Stimulated activated CD4-positive, alpha-beta T cell treated with anti-CD3 and anti-CD28 coated beads, Interleukin-12 subunit alpha, Interleukin-12 subunit beta, amount 100 ng/mL, for 48 hours (primary cell): ENCODE measurements at places on chromosomes 2 and 18.

GRCh38 chr2:84257831-84258230, 201.2 kb downstream of the SUCLG1 start:
- DNase-seq: no peak

DNA sequence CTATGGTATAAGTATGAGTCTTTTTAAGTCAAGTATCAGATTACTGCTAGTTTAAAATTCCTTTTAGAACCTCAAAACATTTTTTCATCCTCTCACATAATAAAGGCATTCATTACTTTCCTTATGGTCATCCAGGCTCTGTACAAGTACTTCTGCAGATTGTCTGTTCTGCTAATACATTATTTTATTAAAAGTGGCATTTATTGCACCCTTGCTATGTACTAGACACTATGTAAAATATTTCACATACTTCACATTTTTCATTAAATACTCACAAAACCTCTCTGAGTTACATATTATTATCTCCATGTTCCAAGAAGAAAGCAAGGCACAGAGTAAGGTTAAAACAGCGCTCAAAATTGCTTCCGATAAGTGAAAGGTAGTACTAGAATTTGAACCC, 84.1 kb downstream of the RAPH1 start:
- DNase-seq: no peak

DNA sequence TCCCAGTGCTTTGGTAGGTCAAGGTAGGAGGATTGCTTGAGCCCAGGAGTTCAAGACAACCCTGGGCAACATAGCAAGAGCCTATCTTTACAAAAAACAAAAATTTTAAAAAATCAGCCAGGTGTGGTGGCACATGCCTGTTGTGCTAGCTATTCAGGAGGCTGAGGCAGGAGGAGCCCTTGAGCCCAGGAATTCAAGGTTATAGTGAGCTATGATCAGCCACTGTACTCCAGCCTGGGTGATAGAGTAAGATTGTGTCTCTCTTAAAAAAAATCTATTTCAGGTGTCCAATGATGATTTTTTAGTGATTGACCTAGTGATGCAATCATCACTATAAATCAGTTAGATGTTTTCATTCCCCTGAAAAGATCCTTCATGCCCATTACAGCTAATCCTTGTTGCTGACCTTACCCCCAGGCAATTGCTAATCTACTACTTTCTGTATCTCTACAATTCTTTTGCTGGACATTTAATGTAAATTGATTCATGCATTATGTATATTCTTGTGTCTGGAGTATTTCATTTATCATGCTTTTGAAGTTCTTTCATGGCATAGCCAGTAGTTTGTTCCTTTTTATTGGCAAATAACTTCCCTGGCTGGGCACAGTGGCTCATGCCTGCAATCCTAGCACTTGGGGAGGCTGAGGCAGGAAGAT, 10.3 kb downstream of the MOCOS start:
- DNase-seq: no peak

DNA sequence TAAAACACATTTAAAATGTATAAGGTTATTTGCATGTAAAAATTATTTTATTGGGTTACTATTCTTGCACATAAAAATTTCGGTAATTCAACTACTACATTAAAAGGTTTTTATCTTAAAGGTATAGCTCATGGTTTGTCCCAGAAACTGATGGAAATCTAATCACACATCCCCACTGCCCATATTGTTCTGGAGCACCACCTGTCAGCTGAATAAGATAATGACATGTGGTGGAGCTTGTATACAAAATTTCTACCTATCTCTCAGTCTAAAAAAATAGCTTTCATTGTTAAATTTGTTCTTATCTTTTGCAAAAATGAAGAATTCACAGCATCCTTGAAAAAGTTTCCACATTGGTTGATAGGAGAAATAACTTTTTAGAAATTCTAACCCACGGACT, 18.3 kb downstream of the ERBB4 start:
- no peak for DNase-seq

DNA sequence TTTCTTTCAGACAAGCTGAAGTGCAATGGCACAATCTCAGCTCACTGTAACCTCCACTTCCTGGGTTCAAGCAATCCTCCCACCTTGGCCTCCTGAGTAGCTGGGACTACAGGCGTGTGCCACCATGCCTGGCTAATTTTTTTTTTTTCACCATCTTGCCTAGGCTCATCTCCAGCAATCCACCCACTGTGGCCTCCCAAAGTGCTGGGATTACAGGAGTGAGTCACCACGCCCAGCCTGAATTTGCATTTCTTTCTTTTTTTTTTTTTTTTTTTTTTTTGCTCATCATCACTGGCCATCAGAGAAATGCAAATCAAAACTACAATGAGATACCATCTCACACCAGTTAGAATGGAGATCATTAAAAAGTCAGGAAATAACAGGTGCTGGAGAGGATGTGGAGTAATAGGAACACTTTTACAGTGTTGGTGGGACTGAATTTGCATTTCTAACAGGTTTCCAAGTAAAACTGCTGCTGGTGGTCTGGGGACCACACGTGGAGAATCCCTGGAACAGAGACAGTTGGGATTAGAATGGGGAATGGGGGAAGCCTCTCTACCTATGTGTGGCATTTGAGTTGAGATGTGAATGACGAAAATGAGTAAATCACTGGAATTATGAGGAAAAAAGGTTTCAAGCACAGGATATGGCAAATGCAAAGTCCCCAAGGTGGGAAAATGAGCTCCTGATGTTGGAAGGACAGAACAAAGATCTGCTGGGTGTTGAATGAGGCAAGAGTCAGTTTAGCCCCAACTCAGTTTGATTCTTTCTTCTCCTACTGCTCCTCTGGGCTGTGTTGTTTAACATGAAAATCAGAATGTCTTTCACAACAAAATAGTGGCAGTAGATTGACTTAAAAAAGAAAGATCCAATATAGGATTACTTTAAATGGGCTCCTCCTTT, 88.8 kb upstream of the MAP4K4 start:
- no peak for DNase-seq

DNA sequence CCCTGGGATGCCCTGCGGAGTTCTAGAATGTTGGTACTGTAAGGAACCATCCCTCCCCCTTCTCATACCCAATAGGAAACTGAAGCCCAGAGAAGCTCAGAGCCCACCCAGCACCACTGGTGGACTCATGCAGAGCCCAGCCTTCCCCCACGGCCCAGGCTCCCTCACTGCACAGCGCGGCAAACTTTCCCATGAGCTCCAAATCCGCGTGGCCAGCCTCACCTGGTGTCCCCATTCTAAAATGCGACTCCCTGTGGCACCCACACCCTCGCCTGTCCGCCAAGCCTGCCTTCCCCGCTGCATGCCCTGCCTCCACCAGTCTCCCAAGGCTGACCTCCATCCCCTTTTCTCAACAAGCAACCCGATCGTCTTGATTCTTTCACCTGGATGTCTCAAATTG, 51.1 kb downstream of the PTGR3 start:
- DNase-seq: no peak

- no peak for DNase-seq
Observed at GRCh38 chr2:15262792-15263191, 298.3 kb downstream of the NBAS start.

DNA sequence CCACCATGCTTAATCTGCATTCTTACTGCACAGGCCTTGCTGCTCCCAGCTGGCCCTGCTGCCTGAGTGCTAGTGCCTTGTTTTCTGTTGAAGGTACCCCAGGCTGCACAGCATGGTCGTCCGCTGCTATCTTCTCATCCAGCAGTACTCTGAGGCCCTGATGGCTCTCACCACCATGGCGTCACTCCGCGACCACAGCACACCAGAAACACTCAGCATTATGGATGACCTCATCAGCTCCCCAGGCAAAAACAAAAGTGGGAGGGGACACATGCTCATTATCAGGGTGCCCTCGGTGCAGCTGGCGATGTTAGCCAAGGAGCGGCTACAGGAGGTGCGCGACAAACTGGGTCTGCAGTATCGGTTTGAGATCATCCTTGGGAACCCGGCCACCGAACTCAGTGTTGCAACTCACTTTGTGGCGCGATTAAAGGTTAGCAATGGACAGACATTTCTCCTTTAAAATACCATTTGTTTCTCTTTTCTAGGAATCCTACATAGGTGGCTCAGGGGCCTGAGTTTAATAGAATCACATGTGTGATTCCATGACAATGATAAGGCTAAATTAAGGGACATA, 110.5 kb downstream of the ESCO1 start:
- DNase-seq: no peak

DNA sequence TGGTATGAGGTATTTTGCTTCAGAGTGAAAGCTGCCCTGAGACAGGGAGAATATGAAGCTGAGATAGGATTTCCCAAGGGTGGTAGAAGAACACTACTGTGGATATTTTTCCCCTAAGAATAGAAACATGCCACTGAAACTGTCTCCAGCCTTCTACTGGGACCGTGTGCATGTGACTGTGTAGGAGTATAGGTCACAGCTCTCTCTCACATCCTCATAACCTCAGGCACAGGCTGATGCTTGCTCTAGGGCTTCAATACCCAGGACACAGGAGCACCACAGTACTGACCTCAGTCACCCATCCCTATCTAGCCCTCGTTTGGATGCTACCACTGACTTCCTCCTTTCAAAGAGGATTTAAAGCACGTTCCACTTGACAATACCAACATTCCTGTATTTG, 67.2 kb downstream of the REV1 start:
- no peak for DNase-seq

GRCh38 chr2:224847381-224847780, 131.2 kb upstream of the CCDC195 start:
- DNase-seq: no peak
